A549 (cell line): ENCODE measurements at places on chromosomes 2 and 18.
A peak's percentile ranks its signal among the peaks of the same experiment; 100 is the strongest.

DNA sequence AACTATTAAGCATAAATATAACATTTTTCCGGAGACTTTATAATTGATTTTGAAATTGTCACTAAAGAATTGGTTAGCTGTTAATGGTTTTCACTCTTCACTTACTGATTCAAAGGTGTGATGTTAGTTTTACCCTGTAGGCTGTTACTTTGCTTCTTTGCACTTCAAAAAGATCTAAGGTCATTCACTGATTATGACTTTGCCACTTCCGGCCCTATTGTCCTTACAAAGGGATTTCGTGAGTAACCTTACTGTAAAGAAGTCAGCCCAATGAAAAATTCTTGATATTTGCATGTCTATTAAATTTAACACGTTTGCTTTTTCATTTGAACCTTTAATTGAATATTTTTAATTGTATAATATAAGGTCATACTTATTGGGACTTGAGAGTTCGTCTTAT, 61.4 kb downstream of the GREB1L start:
- no peak for DNase-seq

DNA sequence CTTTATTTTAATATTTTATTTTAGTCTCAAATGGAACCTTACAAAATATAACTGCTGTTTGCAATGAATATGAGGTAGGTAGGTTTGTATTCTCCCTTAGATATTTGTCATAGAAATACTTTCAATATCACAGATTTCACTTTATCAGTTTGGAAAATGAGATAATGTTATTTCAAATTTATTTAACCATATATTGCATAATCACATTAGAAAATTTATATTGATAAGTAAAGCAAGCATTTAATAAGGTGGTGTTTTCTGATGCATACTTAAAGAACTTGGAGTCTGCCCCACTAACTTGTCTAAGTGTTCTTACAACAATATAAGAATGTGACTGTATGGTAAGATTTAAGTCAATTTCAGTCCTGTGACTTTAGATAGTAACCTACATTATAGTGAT, 85.1 kb downstream of the UBE2E3 start:
- DNase-seq = no peak

GRCh38 chr2:66305718-66306117, 129.2 kb upstream of the MEIS1 start:
- no peak for DNase-seq

GRCh38 chr2:142285480-142285879, 154.7 kb upstream of the LRP1B start:
- no peak for DNase-seq

- no peak for DNase-seq
These were observed 78.5 kb downstream of the SDC1 start for GRCh38 chr2:20146401-20146800.

DNA sequence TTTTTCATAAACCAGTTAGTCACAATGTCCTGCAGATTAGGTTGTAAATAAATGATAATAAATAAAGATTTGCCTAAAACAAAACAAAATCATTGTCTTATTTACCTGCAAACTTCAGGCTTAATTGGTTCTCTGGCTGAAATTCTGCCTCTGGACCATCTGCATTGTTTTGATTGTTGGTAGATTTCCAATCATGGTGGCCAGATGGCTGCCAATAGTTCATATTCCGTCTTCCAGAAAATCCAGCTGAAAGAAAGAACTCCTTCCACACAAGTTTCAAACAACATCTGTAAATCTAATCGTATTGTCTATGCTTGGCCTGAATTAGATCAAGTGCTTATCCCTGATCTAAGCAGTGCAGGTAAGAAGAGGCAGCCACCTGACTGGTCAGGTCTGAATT, 771.1 kb upstream of the ZEB2 start:
- DNase-seq = no peak

GRCh38 chr2:117723483-117723882, 91.0 kb upstream of the DDX18 start:
- no peak for DNase-seq

GRCh38 chr2:96174251-96175144, 29.3 kb upstream of the DUSP2 start:
- DNase-seq = peak; percentile 72

- peak; percentile 81 for DNase-seq
These were observed 195.5 kb downstream of the CDCA7 start for GRCh38 chr2:173550143-173550542.

GRCh38 chr2:43238813-43239212, 12.4 kb upstream of the ZFP36L2 start:
- DNase-seq = no peak

- DNase-seq = no peak
These were observed 462.6 kb downstream of the EPHA4 start for GRCh38 chr2:221109552-221109951.

DNA sequence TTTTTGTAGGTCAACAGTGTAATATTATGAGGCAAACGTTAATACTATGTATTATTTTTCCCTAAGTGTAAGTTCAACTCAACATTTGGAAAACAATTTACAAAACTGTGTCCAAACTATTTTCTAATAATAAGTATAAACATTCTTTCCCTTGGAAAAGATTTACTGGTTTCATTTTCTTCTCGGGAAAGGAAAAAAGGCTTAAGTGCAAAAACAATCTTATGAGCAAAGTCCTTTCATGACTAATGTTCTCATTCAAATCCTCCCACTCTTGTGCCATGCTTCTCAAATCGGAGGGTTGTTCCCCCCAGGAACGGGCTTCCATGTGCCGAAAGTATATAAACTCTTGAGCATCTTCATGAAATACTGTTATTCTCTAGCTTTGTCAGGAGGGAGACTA, 19.8 kb upstream of the L3MBTL4 start:
- DNase-seq = no peak

DNA sequence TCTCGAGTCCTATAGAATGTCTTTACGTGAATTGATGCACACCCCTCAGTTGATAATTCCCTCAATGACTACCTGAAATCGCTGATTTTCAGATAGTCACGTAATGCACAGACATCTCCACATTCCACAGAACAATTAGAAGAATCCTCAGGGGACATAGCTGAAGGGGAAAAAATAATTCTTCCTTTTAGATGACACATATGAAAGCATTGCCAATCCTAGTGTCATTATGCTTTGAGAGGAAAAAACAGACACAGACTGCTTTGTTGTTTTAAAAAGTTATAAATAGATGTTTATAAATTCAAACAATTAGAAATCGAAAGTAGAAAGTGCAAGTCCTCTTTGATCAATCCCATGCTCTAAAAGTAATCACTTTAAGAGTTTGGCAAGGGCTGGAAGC, 100.6 kb upstream of the FN1 start:
- no peak for DNase-seq

- no peak for DNase-seq
These were observed 146.5 kb downstream of the NCKAP5 start for GRCh38 chr2:133421516-133422324.

DNA sequence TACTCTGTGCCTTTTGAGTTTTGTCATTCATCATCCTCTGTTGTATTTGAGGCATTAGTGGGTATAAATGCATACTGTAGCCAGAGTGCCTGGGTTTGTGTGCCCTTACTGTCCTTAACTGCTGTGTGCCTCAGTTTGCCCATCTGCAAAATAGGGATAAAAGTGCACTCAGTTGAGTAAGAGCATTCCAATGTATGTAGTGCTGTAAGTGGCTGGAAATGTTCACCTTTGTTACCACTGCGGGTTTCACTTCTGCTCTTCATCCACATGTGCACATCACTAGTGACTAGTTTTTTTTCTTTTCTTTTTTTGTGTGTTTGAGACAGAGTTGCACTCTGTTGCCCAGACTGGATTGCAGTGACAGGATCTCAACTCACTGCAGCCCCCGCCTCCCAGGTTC, 39.9 kb downstream of the PLEKHB2 start:
- no peak for DNase-seq

DNA sequence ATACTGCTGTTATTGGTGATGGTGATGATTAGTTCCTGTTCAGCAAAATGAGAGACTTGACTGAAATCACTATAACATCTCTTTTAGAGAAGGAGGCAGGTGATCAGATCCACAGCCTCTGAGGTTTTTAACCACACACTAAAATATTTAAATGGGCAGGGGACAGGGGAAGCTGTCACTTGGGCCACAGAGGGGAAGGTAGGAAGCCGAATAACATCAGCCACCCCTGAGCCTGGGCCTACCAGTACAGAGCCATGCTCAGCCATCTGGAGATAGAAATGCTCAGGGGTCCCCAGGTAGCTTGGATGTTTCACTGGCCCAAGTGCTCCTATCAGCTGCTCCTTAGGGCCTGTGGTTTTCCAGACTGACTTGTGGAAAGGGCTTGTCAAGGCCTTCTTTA, 122.3 kb downstream of the MRO start:
- no peak for DNase-seq

DNA sequence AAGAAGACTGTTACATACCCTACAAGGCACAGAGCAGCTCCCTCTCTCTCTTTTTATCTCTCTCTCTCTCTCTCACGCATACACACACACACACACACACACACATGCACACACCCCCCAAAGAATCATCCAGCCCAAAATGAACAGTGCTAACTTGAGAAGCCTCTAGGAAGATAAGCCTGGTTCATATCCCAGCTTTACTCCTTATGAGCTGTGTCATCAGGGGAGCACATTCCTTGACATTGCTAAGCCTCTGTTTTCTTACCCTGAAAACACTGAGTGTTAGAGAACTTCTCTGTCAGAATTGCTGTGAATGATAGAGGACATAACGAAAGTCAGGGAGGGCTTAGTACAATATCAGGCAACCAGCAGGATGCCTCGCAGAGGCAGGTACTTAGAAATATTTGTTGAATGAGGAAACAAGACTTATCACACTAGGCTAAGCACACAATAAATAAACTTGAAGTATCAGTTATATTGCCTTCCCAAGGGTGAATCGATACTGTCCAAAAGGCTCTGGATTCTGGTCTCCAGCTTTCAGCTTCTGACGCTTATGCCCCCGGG, 725.6 kb upstream of the ID2 start:
- DNase-seq = no peak

DNA sequence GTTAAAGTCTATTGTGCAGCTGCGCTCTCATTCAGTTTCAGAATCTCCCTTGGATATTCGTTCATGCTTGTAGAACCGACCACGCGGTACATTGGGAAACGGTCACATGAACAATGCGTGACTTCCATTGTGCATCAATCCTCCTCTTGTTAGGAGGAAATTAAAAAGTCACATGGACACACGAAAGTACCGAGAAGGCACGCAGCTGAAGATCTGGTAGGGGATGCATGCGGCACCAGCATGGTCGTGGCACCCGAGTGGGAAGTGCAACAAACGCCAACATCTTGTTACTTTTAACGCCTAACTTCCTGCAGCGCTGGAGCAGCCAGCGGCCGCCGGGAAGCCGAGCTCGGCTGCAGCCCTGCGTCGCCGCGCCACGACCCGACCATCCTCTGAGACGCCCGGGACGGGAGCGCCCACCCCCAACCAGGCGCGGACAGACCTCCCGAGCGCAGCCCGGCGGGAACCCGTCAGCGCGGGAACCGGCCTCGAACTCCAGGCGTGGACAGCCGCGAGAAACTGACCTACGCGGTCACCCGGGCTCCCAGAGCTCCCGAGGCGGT, 412 bp downstream of the OSBPL1A start:
- peak; percentile 33 for DNase-seq

GRCh38 chr2:174802459-174802858, 38.2 kb upstream of the CHRNA1 start:
- no peak for DNase-seq

DNA sequence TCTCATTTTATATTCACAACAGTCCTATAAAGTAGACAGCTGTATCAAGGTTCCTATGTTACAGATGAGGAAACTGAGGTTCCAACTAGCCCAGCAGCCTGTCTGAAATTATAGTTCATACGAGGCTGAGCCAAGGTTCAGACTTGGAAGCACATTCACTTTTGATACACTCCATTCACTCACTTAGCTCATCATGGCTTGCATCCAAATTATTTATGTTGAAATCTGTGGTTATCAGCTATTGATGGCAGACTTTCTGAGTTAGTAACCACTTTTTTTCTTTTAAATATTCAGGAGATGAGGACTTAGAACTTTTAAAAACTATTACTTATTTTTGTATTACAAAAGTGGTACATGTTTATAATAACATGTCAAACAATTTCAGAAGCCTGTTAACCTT, 188.2 kb downstream of the MTX2 start:
- no peak for DNase-seq

DNA sequence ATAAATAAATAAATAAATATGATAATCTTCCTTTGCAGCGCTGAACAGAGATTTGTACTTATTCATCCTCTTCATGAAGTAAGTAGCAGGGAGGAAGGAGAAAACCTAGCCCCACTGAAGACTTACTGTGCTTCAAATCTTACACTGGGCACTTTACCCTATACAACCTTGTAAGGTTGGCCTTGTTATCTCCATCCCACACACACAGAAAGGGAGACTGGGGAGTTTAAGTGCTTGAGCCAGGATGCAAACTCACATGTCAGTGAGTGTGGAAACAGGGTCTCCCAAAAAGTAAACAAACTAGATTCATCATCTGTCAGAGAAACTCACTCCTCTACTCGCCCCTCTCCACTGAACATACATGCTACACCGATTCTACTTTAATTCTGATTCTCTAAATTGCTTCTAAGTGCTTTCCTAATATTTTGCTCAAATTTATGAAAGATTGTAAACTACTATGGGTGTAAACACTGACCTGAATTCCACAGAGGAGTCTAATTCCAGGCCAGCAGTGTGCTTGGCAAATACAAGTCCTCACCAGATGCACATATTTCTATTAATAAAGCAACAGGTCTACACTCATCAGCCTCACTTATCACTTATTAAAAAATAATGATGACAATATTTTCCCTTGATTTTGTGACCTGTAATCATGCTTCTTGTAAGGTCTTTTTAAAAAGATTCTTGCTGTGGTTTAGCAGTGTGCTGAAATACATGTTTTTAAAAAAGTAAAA, 155.5 kb downstream of the TCF4 start:
- no peak for DNase-seq

GRCh38 chr2:39061280-39061679, 59.6 kb downstream of the SOS1 start:
- no peak for DNase-seq

GRCh38 chr2:227057060-227057459, 106.9 kb downstream of the COL4A4 start:
- DNase-seq = no peak

DNA sequence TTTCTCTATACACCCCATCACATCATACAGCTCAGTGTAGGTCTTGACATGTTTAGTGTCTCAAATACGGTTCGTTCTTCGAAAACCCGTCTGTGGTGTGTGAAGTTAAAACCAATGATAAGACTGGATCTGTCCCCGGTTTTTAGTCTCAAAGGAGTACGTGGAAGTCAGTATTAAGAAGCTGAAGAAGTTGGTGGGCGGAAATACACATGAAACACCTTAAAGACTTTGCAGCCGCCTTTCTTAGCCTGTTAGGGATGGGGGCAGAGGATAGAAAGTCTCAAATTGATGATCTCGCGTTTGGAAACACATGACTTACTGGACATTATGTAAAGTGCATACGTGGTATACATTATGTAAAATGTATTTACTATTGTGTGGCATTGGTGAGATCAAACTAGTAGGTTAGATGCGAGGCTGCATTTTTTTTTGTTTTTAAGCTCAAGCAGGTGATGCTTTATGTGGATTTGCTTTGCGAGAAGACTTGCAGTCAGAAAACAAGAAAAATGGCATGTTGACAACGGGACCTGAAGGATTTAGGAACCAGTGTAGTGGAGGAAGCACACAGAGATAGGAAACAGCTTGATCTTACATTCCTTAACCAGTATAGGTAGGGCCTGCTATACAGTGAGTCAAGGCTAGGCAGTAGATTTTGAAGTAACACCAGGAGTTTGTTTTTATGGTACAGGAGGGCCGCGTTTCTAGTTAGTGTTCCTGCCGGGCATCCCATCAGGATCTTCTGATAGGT, 1.2 kb downstream of the CNOT11 start:
- no peak for DNase-seq

- no peak for DNase-seq
These were observed 1396.9 kb upstream of the NXPH2 start for GRCh38 chr2:140177086-140177485.

GRCh38 chr2:231821908-231822307, 35.7 kb downstream of the COPS7B start:
- DNase-seq = no peak
